ENCODE measurements at places on chromosomes 5 and 9. TPM values are rescaled to one million over a fixed set of nuclear protein-coding genes. Genes with fewer than 3 reads are reported as not detected.

Gene PCDHGB1
- total RNA-seq = 3.5 TPM

Gene FRMPD1
- total RNA-seq = not detected

Gene FRMD3
- 2.8 TPM for total RNA-seq

Gene PCSK1
- total RNA-seq = 0.36 TPM

Gene PFN3
- total RNA-seq = not detected

Data from hair follicle dermal papilla cell (primary cell).